ENCODE measurements at places on chromosomes 3 and 15.
A peak's percentile ranks its signal among the peaks of the same experiment; 100 is the strongest.

GRCh38 chr3:14371573-14372474, 30.6 kb upstream of the SLC6A6 start:
- no peak for DNase-seq

DNA sequence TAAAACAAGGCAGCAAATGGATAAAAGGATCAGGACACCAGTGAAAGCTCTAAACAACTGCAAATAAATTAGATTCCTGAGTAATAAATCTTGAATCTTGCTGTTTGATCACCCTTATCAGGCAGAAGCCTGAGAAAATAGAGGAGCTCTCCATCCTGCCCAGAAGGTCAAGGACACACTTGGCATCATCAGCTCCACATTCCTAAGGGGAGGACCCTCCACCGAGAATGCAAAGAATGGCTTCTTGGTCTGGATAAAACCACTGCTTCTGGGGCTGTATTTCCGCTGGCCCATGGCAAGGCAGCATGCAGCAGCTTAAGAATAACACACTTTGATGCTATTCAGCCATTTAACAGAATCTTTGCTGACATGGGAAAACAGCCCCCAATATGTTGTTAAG, 108.9 kb upstream of the TSC22D2 start:
- no peak for DNase-seq

DNA sequence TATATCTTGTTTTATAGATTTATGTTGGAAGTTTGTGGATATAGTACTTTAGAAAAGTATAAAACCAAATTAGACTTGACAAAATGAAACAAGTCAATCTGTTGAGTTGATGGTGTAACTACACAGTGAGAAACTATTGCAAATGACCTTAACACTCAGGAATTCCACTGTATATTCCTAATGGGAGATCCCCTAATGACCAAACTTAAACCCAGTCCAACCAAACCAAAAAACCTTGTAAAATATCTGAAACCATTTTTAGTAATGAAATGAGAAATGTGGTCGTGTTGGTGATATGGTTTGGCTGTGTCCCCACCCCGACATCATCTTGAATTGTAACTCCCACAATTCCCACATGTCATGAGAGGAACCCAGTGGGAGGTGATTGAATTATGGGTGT, 31.9 kb upstream of the ATP13A3 start:
- DNase-seq, result no peak

DNA sequence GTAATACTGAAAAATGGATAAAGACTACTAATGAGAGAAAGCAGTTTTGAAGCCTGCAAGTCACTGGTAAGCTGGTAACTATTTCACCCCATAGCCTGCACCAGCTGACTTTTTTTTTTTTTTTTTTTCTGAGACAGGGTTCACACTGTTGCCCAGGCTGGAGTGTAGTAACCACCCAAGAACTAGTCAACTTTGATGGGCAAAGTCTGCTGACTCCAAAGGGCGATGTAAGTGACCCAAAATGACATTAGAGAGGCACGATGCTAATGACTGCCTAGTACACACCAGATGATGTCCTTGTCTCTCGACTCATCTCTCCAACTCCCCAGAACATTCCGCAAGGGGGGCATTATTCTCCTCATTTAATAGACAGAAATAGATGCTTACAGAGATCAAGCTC, 12.9 kb upstream of the TMEM41A start:
- DNase-seq, result no peak

GRCh38 chr3:29937185-29937584, 656.3 kb downstream of the RBMS3 start:
- DNase-seq, result no peak

DNA sequence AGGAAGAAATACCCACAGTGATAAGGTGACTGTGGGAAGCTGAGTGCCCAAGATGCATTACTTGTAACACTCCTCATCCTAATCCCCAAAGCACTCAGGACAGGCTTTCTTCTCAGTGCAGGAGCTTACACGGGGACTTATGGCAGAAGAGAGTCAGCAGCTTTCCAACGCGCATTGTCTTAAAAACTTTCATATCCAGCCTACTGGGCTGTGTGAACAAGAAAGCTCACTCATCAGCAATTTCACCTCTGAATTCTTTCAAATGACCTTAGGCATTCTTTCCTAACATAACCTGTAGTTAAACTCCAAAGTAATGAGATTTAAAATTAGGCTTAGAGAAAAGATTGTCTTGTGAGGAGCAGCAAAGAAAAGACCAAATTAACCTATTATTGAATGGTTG, 132.3 kb downstream of the KCNAB1 start:
- no peak for DNase-seq

- DNase-seq, result no peak
These were observed 327.1 kb downstream of the SATB1 start for GRCh38 chr3:18097989-18098388.

DNA sequence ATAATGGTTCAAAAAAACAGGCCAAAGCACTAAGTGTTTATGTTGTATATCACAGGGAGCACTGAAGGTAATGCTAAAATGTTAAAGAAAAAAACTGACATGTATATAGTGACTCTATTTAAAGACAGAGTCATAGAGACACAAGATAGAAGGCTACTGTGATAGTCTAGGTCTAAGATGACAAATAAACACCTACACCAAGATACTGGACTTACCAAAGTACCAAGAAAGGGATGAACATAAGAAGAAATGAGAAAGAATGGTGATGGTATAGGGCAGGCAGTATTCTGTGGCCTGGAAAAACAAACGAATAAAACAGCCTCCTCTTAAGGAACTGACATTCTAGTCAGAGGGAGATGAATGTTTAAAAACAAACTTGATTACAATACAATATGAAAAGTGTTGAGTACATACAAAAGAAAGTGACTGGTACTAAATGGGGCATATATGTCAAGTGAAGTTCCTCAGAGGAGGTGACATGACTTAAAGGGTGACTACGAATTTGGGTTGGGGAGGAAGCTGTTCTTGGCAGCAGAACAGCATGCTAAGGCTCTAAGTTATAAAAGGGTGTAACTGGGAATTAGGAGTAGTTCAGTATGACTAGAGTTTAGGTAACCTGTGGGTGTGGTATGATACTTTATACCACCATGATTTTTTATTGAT, 5.9 kb downstream of the ABHD10 start:
- DNase-seq, result no peak

GRCh38 chr3:170907637-170908234, 701 bp downstream of the EIF5A2 start:
- DNase-seq, result no peak

GRCh38 chr3:96106701-96107100, 707.7 kb upstream of the EPHA6 start:
- no peak for DNase-seq

DNA sequence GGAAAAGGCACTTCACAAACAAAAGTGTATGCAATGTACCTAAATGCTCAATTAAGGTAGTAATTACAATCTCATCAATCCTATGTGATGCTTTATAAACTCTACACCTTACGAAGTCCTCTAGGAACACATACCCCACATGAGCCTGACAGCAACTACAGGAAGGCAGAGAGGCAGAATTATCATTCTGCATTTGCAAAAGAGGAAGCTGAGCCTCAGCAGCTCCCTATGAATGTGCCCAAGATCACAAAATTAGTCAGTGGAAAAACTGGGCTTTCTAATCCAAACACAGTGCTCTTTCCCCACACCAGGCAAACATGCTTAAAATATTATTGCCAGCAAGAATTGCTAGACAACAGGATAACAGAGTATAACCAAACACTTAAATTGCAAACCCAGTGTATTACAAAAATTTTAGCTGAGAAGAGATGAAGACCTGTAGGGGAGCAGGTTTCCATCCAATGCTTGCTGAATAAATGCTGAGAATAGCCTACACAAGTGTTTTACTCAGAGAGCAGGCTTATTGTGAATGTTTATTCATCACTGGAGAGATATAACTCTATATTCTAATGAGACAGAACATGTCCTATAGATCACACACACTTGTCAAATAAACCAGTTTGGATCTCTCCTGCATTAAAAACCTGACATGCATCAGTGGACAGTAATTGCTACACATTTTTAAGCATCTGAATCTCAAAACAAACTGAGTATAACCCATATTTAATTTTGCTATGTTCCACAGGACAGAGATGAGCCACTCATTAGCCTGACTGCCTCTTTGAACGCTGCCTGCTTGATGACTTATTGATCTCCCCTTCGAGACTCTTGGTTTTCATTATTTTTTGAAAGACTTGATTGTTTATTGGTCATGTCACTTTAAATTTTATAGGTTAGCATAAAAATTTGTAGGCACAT, 62.2 kb downstream of the PLCH1 start:
- DNase-seq, result no peak

- no peak for DNase-seq
These were observed 61.4 kb upstream of the CD47 start for GRCh38 chr3:108152274-108152673.

GRCh38 chr3:182969277-182969676, 11.1 kb downstream of the DCUN1D1 start:
- no peak for DNase-seq

DNA sequence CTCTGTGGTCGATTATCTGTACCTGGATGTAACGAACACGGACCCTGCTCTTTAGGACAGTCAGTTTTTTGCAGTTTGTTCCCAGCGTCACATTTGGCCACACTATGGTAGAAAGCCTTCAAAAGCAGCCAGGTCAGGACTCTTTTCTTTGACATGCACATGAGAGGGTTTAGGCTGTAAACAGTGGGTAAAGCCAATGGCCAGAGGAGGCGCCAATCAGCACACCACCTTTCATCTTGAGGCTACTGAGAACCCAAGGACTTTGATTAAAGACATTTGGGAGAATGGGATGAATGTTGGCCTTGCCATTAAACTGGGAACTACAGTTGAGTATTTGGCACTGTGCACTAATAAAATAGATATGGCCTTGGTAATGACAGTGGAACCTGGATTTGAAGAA, 225.9 kb downstream of the OXSM start:
- DNase-seq, result no peak

DNA sequence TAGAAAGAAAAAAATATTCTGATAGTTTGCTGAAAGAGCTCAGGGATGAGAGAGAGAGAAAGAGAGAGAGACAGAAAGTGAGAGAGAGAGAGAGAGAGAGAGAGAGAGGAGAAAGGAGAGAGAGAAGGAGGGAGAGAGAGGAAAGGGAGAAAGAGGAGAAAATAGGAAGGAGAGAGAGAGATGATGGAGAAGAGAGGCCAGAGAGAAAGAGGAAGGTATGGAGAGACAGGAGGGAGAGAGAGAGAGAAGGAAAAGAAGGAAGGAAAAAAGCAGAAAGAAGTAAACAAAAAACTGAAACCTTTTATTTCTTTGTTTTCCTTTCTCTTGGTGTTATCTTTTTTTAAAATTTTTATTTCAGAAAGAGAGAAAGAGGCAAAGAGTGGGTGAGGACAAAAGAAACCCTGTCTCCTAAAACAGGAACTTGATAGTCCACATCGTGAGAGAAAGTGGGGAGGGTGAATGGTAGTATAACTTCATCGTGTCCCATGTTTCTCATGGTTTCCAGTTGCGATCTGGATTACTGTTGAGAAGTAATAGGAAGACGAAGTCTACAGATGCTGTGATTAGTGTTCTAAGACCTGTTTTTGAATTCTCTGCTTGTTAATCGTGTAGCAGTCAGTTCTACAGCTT, 279.7 kb downstream of the LPP start:
- no peak for DNase-seq

DNA sequence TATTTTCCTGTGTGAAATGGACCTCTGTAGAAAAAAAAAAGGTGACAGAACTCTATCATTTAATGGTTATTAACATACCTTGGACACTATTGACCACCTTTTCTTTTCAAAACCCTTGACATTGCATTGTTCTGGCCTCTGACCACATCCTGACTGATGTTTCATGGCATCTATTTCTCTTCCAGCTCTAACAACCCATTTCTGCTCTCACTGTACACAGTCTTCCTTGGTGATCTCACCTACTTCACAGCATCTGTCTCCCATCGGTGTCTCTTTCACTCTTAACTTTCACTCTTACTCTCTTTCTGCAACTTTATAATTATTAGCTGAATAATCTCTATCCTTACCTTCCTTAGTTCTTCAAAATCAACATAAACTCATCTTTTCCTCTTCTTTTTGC, 217.4 kb upstream of the CD96 start:
- DNase-seq, result no peak

DNA sequence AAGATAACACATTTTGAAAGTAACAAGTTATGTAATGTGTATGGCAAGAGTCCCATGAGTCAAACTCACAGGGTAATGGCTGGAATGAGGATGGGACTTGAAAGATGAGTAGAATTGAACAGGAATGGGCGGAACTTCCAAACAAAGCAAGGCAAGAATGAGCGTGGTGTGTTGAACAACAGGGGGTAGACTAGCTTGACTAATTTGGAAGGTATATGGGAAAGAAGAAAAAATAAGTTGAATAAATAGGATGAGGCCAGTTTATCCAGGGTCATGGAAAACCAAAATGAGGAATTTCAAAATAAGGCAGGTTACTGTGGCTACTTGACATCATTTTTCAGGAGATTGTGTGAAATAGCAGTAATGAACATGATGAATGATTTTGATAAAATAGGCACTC, 2.5 kb upstream of the DPH6 start:
- no peak for DNase-seq

GRCh38 chr15:70726753-70727152, 36.6 kb downstream of the UACA start:
- no peak for DNase-seq

GRCh38 chr3:66312039-66312438, 91.2 kb downstream of the SLC25A26 start:
- no peak for DNase-seq

GRCh38 chr3:52533623-52534280, at the start of gene NT5DC2:
Gene NT5DC2, minus strand, starts transcription at chr3:52533857. Its CDS starts 120 bp downstream, at chr3:52533737.
- peak; percentile 49 for DNase-seq

DNA sequence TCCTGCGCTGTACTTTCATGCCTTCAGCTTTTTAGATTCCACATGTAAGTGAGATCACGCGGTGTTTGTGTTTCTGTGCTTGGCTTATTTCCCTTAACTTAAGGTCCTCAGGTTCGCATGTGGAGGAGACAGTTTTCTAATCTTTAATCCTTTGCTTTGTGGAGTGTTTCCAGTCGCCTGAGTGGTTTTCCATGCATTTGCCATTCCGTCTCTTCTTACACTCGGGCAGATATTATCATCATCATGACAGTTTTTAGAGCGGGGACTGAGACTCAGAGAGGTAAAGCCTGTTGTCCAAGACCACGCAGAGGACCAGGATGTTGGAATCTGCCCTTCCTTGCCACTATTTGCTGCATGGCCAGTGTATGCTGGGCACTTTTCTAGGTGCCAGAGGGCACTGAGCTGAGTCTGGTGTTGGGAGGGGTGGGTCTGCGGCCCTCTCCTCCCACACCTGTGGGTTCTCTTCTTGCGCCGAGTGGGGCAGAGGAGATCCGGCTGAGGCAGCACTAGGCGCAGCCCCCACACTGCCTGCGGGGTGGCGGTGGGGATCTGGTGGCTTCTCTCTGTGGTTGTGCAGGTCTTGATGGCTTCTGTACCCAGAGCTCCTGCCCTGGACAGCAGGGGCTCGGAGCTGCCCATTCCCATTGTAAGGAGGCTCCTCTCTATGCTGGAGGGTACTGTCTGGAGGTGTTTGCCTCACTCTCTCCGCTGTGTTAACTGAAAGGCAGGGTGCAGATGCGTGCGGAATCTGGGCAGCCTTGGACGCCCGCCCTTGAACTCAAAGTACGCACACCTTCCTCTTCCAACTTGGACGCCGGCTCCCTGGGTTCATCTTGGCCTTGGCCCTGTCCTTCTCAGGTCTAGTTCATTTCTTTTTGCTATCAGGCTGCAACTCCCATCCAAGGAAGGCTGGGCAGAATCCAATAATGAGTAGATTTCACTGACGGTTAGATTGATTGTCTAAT, 156.0 kb upstream of the RGMA start:
- no peak for DNase-seq

GRCh38 chr15:22265056-22265945, 185.0 kb downstream of the OR4M2 start:
- DNase-seq, result no peak
